ENCODE measurements at places on chromosomes 1 and 21. TPM values are rescaled to one million over a fixed set of nuclear protein-coding genes. Genes with fewer than 3 reads are reported as not detected.

Gene FCGR2B
- not detected for total RNA-seq

Gene S100A3
- total RNA-seq: not detected

Gene CA14
- total RNA-seq: not detected

Gene UMODL1
- not detected for total RNA-seq

Gene LEFTY1
- not detected for total RNA-seq

Gene FAM89A
- 13.4 TPM for total RNA-seq

Gene PALMD
- total RNA-seq: 6.0 TPM

Gene CELSR2
- total RNA-seq: 0.90 TPM

Gene REN
- total RNA-seq: not detected

Gene BARHL2
- total RNA-seq: not detected

Gene OVAAL
- total RNA-seq: not detected

Gene ADGRL4
- total RNA-seq: 139 TPM

Gene KIF26B
- 20.9 TPM for total RNA-seq

Gene VPS72
- total RNA-seq: 42.8 TPM

Gene CIART
- total RNA-seq: 9.8 TPM

Gene TRNP1
- total RNA-seq: 19.1 TPM

Gene CLDN17
- total RNA-seq: not detected

Gene FNDC7
- total RNA-seq: under 0.01 TPM

Gene PDC
- 0.27 TPM for total RNA-seq

Gene NEXN
- total RNA-seq: 17.6 TPM

Gene ARHGAP30
- total RNA-seq: not detected

Gene FLG2
- not detected for total RNA-seq

Gene SPAG17
- total RNA-seq: 0.09 TPM

Gene NPR1
- 1.5 TPM for total RNA-seq

Gene GREM2
- total RNA-seq: 2.0 TPM

Gene PAPPA2
- 15.9 TPM for total RNA-seq

Gene CFAP141
- not detected for total RNA-seq

Gene CD247
- 0.16 TPM for total RNA-seq

Gene JMJD4
- total RNA-seq: 26.8 TPM

Gene HES3
- not detected for total RNA-seq

Gene TRIM17
- total RNA-seq: 7.0 TPM

Gene LENEP
- total RNA-seq: not detected

Gene SLFNL1
- 0.09 TPM for total RNA-seq

Gene CFAP74
- not detected for total RNA-seq

Measured in fibroblast of the aortic adventitia (primary cell).